ENCODE measurements at places on chromosomes 2 and 18.

- no peak for DNase-seq
These were observed 276.4 kb downstream of the CDCA7 start for GRCh38 chr2:173631127-173631460.

- no peak for DNase-seq
These were observed 70.1 kb downstream of the LDLRAD4 start for GRCh38 chr18:13288509-13289133.

DNA sequence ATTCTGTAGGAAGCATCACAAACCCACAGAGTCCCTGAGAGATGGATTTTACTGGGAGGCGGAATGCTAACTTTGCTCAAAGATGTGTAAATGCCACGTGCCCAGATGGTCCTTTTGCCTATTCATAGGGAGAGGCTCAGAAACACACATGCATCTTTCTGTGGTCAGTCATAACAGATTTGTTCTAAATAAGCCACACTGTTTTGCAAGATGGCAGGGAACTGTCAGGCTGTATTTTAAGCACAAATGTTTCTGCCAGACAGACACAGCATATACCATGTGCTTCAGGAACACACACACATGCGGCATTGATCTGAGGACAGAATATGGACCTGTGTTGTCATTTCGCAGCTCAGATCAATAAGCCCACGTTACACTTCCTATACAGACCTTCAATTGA is 312.0 kb downstream of the GPD2 start:
- DNase-seq = no peak

- no peak for DNase-seq
These were observed 67.2 kb downstream of the TMEM131 start for GRCh38 chr2:97928591-97928990.

DNA sequence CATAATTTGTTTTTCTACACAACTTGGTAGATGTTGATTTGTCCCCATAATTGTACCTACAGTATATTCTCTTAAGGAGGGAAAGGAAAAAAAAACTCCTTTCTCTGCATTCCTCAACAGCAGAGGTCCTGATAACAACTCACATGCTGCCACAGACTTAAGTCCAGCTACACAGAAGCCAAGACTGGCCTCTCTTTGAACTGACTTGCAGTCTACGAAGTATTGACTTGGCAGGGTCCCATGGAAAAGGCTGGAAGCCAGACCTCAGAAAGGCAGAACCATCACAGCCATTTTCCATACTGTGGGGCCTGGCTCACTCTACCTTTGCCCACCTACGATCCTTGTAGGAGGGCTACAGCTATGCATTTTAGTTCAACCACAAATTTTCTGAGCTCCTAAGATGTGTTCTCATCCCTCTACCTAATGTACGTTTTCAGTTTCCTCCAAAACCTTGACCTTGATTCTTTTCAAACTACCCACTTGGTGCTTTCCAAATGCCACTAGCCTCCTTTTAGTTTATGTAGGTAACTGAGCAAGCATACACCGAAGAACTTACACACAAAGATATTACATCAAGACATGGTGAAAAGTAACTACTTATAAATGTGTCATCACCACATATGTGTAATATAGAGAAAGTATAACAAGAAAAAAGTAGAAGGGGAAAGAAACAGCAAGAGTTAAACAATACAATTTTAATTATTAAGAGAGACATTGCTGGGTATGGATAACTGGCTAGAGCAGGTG is 12.2 kb downstream of the LONRF2 start:
- no peak for DNase-seq

DNA sequence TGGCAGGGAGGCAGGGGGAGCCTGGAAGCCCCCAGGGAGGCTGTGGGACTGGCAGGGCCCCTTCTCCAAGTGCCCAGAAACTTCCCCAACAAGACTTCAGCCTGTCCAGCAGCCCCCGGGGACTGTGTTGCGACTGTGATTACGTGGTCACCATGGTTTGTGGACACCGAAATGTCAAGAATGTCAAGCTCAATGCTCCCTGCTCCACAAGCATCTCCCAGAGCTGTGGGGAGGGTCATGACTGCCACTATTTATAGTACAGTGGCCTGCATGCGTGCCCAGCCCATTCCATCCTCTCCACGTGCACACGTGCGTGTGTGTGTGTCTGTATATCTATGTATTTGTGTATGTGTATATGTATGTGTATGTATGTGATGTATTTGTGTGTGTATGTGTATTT is 93.8 kb upstream of the MBOAT2 start:
- no peak for DNase-seq

- DNase-seq = no peak
These were observed 8.8 kb upstream of the EVA1A start for GRCh38 chr2:75569546-75569945.

GRCh38 chr2:19038071-19039015 is 320.1 kb downstream of the OSR1 start:
- no peak for DNase-seq

DNA sequence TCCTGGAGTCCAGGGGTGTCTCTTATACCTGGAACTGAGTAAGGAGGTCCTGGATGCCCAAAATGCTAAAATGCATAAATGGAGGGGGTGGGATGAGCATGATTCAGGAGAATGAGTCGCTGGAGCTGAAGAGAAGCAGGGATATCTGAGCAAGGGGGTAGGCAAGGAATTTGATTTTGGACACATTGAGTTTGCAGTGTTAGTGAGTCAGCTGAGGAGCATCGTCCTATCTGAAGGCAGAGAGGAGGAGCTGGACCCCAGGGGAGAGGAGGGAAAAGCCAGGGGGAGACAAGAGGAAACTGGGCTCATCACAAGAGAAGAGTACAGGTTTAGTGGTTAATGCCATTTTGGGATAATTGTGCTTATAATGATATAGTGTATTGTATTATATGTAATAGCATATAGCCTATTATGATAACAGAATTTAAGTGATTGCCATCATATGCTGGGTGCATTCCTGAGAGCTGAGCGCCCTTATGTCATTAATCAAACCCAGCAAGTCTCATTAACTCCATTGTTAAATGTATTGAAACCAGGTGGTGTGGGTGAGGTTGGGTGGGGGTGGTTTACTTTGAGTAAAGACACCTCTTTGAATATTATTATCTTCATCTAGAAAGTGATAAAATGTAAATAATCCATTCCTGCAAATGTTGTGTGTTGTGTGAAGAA is 12.4 kb downstream of the EHD3 start:
- no peak for DNase-seq

DNA sequence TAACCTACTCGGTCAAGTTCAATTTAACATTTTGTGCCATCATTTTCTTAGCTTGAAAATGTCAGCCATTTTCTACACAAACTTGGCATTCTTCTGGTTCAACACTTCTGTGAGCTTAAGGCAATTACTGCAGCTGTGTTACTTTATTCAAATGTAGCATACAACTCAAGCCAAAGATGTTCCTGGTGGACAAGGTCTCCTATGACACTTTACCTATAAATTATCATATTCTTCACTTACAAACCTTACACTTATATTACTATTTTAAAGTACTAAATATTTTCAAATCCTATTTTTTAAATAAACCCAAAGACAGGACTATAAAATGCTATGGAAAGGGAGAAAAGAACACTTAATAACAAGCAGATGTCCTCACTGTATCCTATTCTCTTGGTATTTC is 1045.3 kb downstream of the TSN start:
- no peak for DNase-seq

GRCh38 chr2:241148891-241149674 is at the start of gene PASK:
Gene PASK (minus strand): TSS chr2:241149472. CDS start chr2:241143032, 6,440 bp downstream.
- peak; percentile 95 for DNase-seq

- no peak for DNase-seq
These were observed 38.6 kb upstream of the ZFP36L2 start for GRCh38 chr2:43265001-43265400.

GRCh38 chr2:111034606-111035005 is 86.1 kb upstream of the BCL2L11 start:
- no peak for DNase-seq

GRCh38 chr2:128552141-128552805 is 233.6 kb upstream of the HS6ST1 start:
- no peak for DNase-seq

DNA sequence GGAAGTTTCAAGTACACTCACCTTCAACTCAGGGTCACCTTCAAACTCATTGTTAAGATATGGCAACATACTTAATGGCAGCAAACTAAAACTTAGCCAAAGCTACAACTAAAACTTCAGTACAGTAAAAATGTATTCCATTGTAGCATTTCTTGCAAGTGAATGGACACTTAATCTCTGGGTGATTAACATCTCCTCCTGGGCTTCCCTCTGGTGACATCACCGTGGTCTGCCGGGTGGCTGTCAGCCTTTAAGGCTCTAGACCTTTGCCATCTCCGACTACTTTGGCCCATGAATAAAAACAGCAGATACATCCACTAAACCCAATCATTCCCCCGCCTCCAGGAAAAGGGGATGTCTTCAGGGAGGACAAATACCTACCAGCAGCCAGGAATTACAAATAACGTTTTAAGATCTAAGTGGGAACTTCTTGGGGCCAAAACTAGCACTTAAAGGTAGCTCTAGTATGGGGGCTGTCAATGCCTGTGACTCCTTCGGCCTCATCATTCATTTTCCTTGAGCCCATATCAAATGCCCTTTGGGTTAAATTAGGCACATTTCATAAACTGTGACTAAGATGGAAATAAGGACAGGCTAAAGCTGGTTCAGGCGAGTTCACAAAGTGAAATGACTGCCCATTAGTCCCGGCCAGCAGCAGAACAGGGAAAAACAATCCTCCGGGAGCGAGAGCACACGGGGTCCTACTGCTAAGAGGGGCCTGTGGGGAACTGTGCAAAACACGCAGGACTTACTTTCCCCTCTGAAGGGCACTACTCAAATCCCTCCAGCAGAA is 1.1 kb downstream of the TFCP2L1 start:
- no peak for DNase-seq

- no peak for DNase-seq
These were observed 14.1 kb downstream of the CEP68 start for GRCh38 chr2:65070172-65070830.

GRCh38 chr2:108182489-108182888 is 57.3 kb upstream of the SULT1C3 start:
- peak; percentile 25 for DNase-seq

- DNase-seq = no peak
These were observed 3.7 kb downstream of the STK17B start for GRCh38 chr2:196167666-196168065.

DNA sequence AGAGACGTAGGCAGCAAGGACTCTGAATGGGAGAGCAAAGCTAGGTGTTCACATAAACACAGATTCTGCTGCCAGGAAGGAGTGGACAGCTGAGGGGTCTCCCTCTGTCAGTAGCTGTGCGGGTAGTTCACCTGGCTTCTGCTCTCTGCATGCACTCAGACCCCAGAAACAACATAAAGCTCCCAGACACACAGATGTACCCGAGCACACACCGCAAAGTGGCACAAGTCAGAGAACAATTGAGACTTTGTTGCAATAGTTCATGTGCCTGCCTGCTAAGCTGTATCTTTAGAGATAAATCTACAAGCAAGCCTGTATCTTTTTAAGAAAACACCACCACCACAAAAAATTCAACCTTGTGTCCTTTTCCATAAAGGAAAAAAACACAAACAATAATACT is 420.0 kb upstream of the ST6GAL2 start:
- no peak for DNase-seq

GRCh38 chr2:140359056-140359771 is 1579.0 kb upstream of the NXPH2 start:
- no peak for DNase-seq

GRCh38 chr2:206256706-206257205 is 17.7 kb upstream of the ZDBF2 start:
- DNase-seq = peak; percentile 21

- no peak for DNase-seq
These were observed 181.6 kb downstream of the BCL2 start for GRCh38 chr18:63137999-63138435.

DNA sequence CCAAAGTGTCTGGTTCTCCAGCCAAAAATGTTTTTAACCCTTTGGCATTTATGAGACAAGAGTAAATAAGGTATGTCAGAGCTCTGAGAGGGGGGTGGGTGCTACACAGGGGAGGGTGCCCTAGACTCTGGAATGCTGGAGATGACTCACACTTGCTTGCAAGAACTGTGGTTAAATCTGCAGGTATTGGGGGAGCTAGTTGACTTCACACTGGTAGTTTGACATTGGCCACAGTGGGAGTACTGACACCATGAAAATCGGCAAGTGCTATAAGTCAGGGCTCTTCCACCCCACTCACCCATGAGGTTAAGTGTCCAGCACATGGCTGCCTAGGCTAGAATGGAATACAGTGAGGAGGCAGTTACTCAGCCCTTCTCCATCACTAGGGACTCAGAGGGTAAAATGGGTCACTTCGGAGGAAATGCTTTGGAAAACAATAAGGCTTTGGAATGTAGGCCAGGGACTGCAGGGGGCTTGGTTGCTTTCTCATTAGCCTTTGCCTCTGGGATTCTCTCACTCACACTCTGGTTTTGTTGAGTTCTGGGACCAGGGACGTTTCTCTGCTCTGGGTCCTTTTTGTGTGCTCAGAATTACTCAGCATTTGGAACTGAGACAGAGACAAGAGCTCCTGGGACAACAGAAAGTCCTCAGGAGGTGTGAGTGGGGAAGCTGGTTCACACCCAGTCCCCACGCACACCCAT is 91.6 kb downstream of the ACKR3 start:
- DNase-seq = no peak

DNA sequence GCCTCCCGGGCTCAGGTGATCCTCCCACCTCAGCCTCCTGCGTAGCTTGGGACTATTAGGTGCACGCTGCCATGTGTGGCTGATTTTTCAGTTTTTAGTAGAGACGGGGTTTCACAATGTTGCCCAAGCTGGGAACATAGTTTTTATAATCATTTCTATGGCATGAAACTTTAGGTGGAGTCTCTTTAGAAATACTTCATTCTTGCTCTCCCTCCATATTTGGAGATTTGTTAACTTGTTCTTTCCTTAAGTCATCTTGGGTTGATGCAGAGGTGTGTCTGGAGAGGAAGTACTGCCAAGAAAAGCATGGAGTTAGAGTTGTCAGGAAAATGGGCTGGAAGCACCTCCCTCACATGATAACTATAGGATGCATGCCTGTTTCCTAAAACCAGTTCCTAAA is 17.4 kb downstream of the ZNF532 start:
- no peak for DNase-seq

- no peak for DNase-seq
These were observed 33.9 kb downstream of the ACOXL start for GRCh38 chr2:110766291-110766690.

GRCh38 chr2:200673191-200673590 is 87.4 kb downstream of the AOX1 start:
- DNase-seq = no peak

GRCh38 chr2:104433657-104434056 is 420.3 kb upstream of the POU3F3 start:
- no peak for DNase-seq

DNA sequence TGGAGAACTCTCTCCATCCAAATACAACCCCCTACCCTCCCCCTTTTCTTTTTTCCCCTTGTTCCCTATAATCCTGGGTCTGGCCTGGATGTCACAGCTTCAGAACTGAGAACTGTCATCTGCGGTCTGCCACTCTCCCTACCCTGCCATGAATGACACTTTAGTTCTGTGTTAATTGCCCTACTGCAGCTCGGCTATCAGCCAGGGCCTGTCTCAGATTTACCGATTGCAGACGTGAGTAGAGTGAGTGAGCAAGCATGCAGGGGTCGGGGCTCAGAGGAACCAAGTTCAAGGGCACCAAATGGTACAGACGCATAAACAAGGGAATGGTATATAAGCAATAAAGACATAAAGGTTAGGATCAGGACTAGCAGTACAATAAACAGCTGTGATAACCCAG is 967.8 kb downstream of the BCL11A start:
- no peak for DNase-seq

- no peak for DNase-seq
These were observed 13.3 kb downstream of the CNOT11 start for GRCh38 chr2:101265893-101266499.

GRCh38 chr2:215430528-215431187 is 5.2 kb downstream of the FN1 start:
- DNase-seq = no peak

GRCh38 chr2:24058564-24059271 is 9.2 kb downstream of the FKBP1B start:
- no peak for DNase-seq
